Activated T-helper 9 cell treated with anti-CD3 and anti-CD28 coated beads, Interleukin-2, amount 50 U/mL, for 16 hours (primary cell): ENCODE measurements at places on chromosomes 2 and 18.

DNA sequence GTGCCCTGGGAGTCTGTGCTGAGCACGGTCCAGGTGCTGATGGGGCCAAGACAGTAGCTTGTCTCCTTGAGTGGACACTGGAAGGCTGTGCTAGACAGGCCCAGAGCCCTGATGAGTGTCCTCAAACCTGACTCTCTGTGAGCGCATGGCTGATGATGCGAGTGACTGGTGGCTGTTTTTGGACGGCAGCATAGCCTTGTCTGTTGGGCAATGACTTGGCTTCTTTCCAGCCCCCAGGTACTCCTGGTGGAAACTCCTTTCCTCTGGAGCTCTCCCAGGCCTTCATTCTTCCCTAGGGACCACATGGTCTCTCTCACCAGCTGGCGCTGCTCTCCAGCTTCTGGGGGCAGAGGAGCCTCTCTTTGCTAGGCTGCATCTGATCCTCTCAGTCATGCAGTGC lies 207.6 kb upstream of the SMIM21 start:
- DNase-seq = no peak

- DNase-seq = no peak
Observed at GRCh38 chr2:206790311-206790935, 25.0 kb downstream of the FASTKD2 start.

DNA sequence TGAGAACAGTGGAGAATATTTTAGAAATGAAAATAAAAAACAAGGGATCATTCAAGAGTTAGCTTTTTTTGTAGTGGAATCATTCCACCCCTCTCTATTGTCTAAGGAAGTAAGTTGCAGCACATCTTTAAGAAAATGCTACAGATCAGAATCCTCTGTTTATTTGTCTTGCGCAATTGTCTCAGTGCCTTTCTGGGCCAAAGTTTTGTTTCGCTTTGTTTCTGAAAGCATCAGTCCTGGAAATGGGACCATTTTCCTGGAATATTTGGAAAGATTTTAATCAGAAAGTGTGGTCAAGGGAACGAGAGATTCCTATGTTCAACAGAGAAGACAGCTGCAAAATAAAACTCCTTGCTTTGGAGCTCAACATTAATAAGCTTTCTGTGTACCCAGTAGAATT lies 74.0 kb downstream of the NRXN1 start:
- no peak for DNase-seq

DNA sequence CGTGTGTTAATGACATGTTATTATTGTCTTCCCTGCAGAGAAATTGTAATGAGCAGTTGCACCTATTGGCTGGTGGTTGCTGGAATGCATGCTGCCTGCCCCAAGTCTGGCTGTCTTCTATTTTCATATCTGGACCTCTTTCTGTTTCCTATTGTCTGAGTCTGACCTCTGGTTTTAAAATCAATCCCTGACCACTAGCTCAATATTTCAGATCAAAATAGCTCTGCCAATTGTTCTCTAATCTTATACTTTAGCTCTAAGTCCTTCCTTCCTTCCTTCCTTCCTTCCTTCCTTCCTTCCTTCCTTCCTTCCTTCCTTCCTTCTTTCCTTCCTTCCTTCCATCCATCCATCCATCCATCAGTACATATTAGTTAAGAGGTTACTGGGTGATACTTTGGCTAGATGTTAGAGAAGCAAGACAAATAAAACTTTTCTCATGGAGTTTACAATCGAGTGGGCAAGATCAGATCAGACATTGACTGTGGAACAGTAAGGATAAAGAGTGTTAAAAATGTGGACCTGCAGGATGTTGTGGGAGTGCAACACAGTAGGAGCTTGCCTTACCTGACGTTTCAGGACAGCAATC lies 417.1 kb downstream of the SOCS6 start:
- DNase-seq = no peak
